ENCODE measurements at places on chromosomes 11 and 22.

DNA sequence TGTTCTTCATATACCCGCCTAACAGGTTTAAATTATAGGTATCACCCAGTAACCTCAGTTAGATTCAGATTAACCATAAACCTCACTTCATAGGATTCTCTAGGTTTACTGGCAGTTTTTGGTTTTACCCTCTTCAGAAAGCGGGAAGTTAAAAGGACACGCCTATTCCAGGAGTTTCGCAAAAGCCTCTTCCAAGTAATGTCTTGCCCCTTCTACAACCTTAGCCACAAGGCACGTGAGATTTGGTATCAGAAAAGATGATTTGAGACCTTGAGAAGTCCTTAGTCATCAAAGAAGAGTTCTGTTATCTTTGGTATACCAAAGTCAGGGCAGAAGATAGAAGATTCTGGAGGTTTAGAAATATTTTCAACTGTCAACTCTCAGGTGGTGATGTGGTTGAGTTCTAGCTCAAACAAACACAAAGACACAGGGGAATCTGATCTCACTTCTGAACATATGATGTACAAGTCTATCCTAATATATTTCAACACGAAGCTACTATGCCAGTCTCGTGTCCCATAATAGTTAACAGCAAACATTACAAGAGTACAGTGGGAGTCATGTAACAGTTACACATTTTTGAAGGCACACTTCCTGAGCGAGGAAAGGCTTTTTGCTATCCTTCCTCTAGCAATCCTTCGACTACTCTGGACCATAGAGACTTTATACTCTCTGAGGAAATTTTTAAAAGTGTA is 103.5 kb downstream of the USP35 start:
- DNase-seq = peak; percentile 77

- DNase-seq = no peak
Observed at GRCh38 chr11:47233051-47233450, 15.6 kb downstream of the ACP2 start.

DNA sequence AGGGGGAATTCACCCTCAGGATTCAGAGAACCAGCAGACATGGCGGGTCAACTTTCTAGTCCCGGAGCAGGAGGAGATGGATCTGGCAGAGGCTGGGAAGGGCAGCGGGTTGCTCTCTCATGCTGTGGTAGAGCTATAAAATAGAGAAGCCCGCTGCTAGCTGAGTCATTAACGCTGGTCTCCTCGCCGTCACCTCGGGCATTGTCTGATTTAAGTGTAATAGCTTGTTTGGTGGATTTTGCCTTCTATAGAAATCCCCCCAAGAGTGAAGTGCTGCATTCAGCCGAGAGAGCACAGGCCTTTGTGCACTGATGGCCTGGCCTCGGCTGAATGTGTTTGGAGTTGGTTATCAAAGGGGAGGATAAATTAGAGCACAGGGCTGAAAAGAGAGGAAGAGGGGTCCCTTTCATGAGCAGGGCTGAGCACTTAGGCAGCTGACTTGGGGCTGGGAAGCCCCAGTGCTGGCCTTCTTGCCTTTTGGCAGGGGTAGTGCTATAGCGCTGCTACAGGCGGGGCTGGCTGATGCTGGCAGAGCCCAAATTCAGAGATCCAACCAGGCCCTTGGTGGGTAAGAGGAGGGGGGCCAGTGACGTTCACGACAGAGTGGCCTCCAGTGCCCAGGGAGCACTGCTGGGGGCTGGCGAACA is 161.1 kb upstream of the CADM1 start:
- no peak for DNase-seq

- DNase-seq = peak; percentile 53
Observed at GRCh38 chr11:66745356-66746235, 16.6 kb upstream of the SPTBN2 start.

DNA sequence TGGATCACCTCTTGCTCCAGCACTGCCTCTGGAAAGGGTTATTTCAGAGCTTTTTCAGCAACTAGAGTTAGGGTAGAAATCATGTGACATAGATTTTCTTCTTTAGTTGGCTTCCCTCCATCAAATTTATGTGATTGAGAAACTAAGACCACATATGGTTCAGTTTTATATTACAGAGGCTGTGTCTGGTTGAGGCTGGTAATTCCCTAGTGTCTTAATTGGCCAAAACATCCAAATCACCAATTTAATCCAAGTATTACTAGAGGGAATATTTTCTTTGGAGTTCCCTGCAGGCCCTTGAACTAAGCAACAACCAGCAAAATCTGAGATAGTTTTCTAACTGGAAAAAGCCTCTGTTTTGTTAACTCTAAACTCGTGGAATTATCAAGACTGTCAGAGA is 136.3 kb downstream of the ARHGAP42 start:
- DNase-seq = no peak

DNA sequence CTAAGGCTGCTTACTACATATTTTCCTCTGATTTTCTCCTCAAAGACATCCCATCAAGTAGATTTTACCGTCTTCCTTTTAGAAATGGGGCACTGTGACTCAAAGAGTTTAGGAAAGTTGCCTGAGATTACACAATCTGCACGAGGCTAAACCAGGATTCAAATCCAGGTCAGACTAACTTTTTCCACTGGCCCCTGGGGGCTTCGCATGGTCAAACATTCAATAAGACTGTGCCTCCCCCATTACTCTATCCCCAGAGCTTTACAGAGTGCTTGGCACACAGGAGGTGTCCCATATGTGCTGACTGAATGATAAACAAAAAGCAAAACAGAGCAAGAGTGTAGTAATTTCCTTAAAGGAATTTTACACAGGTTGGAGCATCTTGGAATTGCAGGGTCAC is 118.1 kb upstream of the TEAD1 start:
- no peak for DNase-seq

DNA sequence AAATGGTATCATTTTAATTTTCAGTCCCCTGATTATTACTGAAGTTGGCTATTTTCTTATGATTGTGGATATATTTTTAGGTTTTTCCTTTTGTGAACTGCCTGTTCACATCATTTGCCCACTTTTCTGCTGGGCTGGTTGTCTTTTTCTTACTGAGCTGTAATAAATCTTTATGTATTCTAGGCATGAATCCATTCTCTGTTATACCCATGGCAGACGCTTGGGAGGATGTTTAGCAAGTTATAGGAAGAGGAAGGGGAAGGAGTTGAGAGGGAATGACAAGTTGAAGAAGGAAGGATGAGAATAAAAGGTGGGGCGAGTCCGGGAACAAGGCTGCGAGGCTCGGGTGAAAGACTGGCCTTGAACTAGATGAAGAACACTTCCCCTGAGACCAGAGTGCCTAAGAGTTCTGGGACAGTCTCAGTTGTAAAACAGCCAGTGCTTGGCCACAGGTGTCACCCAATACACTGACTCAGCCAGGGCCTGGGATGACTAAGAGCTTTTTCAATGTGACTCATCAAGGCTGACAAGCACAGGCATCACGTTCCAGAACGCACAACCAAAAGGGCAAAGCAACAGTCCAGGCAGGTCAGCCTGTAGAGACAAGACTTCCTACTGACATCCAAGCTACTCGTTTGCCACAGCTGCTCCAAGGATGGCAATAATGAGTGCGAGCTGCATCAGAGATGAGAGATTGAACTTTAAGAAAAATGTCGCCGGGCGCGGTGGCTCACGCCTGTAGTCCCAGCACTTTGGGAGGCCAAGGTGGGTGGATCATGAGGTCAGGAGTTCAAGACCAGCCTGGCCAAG is 35.2 kb downstream of the LRFN4 start:
- peak; percentile 39 for DNase-seq

GRCh38 chr11:35928688-35929395 is 15.0 kb upstream of the LDLRAD3 start:
- no peak for DNase-seq

DNA sequence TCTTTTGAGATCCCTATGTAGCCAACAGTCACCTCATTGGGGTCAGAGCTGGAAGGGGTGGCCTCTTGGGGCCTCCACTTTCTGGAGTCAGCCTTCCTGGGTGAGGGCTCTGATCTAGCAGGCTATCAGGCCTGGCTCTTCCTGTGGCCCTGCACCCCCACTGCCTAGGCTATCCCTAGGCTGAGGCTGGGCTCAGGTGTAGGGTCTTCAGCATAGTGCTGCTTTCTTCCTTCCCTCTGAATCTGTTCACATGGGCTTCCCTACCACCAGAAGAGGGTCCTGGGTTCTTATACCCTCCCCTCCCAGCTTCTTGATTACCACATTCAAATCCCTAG is 456 bp upstream of the SPI1 start:
- DNase-seq = no peak

- DNase-seq = no peak
Observed at GRCh38 chr11:31968461-31969358, 122.2 kb upstream of the RCN1 start.

GRCh38 chr22:36733271-36733670 is 29.7 kb upstream of the CACNG2 start:
- no peak for DNase-seq

- DNase-seq = no peak
Observed at GRCh38 chr11:62539238-62539925, 7.2 kb downstream of the AHNAK start.

- no peak for DNase-seq
Observed at GRCh38 chr22:17097701-17098100, 12.9 kb downstream of the IL17RA start.

GRCh38 chr11:113593698-113594308 is 112.3 kb downstream of the TMPRSS5 start:
- DNase-seq = peak; percentile 39

DNA sequence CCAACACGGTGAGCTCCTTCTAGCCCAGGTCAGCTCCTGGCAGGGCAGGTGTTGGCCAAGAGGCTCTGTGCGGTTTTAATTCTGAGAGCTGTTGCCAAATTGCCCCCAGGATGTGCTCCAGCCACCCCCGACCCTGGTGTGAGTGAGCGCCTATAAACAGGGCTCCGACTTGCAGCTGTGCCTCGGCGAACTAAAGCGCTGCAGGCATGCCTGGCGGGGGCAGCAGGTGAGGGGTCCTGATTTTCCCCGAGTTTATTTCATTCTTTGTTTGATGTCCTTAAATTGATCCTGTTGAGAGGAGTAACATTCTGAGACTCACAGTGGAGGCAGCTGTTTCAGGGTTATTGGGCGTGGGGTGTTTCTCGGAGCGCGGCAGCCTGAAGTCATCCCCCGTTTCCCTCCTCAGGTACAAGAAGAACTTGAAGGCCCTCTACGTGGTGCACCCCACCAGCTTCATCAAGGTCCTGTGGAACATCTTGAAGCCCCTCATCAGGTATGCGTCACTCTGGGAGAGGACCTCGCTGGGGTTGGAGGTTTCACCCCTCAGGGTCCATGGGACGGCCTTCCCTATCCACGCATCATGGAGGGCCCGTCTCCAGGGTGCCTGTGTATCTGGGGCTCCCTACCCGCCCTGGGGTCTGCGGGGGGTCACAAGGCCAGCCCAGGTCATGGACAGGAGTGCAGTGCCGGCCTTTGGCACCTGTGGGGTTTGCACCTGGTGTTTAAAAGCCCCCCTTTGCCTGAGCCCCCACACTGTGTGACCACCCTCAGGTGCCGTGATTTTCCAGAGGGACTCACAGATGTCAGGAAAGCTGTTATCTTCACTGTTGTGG is 62.1 kb downstream of the ARHGAP8 start:
- no peak for DNase-seq

- DNase-seq = no peak
Observed at GRCh38 chr22:29145321-29146072, 60.2 kb upstream of the EMID1 start.

DNA sequence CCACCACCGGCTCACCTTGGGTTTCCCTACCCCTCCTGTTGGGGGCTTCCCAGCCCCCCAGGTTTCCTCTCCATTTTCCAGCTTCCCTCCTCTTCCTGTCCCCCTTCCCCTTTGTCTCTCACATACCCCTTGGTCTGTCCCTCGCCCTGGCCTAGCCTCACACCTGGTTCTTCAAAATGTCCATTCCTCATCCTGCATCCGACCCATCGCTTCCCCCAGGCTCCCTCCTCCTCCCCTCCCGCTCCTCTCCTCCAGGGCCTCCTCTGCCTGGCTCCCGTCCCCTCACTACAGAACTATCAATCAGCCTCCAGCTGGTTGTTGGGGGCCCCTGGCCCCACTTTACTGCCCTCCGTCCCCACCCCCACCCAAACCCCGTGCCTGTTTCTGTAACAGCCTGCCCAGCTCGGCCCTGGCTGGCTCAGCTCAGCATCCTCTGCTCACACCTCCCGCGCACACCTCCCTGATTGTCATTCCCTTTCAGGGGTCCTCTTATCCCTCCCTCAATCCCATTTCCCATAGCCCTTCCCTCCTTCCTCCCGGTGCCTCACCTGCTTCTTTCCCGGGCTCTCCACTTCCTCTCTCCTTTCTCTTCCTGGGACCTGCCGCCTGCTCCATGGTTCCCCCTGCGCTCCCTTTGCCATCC is 1.2 kb downstream of the CNIH2 start:
- no peak for DNase-seq

- no peak for DNase-seq
Observed at GRCh38 chr22:27150544-27150941, 493.2 kb downstream of the MIAT start.

DNA sequence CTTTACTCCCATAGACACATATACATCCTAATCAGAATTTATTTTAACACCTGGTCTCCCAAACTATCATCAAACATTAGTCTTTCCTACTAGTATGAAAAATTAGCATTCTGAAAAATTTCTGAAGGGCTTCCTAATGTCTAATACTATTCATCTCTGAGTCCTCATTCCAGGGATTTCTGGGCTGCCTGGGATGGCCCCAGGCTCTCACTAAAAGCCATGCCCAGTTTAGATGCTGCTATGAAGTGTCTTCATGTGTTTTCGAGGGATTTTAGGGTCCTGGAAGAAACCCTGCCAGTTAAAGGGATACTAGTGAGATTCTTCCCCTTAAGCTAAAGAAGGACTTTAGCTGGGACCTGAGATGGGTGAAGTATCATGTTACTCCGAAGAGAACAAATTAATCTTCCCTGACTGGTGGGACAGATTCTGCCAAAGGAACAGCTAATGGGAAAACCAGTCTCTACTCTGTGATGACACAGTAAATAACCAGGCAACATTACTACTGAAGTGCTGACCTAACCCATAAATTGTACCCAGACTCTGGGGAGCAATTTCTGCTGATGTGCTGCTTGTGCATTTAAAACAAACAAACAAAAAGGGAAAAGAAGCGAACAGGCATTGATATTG is 342.6 kb downstream of the SOX6 start:
- no peak for DNase-seq

GRCh38 chr11:92569726-92570125 is 345.1 kb downstream of the FAT3 start:
- no peak for DNase-seq

DNA sequence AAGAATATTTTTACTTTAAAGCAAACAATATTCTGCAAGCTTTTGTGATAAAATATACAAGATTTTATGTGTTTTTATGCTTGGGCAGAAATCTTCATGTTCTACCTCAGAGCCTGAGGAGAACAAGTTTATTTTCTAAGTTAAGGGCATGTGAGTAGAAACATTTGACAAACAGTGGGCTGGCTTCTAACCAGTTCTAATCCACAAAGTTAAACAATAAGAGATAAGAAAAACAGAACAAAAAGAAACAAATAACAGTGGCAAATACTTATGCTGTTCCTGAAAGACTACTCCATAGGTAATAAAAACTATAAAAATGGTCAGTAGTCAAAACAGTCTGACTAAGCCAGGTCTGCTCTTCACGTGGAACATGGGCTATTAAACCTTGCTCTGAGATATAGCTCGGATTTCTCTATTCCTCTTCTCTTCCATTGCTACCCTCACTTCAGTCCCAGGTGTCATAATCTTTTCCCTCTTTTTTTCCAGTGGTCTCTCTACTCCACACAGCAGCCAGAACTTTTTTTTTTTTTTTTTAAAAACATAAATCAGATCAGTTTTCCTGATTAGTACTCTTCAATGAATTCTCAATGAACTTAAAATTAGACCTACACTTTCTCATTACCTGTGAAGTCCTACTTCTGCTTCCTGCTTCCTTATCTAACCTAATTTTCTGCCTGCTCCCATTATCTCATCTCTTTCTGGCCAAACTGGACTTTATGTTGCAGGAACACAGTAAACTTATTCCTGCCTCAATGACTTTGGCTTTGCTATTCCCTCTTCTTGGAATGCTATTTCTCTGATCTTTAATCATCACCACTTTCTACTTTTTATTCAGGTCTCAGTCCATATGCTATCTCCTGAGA is 671.1 kb upstream of the CCDC90B start:
- no peak for DNase-seq
